Activated CD4-positive, alpha-beta memory T cell treated with anti-CD3 and anti-CD28 coated beads, Interleukin-2, amount 10 ng/mL, durations not matched to agents 7 days and 5 days (primary cell): ENCODE measurements at places on chromosomes 1 and 21.

DNA sequence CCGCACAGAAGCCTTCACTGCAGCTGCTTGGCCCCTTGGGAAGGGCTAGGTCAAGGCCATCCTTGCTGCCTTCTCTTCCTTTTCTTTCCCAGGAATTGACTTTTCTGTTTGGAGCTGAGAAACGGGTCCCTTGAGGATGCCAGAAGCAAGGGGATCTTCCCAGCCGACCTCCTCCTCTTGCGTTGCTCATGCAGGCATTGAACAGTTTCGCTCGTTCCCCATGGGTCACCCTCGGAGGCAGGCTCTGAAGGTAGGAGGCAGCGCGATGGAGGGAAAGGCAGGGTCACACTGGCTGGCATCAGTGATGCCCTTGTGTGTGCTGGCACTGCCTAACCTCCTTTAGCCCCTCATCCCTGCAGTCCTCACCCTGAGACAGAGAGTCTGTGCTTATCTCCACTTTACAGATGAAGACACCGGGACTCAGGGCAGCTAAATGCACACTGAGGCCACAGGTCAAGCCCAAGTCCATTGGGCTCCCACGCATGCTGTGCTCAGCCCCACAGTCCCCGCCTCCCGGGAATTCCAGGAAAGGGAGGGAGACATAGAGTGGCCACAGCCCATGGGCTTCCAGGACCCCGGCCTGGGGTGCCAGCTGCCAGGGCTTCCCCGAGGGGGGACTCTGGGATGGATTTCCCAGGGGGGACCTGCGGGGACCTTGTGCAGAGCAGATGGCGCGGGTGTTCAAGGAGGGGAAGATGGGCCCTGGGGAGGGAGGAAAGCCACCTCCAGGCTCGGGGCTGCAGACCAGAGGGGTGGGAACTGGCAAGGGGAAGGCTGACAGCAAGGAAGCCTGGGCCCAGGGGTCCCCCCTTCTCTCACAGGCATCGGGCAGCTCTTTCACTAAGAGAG is 90.2 kb downstream of the SPSB1 start:
- DNase-seq: no peak

GRCh38 chr1:200290010-200290685 is 119.7 kb downstream of the ZNF281 start:
- DNase-seq: no peak

GRCh38 chr1:108897865-108898720 is 21.3 kb downstream of the GPSM2 start:
- peak; percentile 23 for DNase-seq

- peak; percentile 80 for DNase-seq
Measured at GRCh38 chr21:45820171-45821091, 161.1 kb upstream of the COL6A1 start.

- DNase-seq: no peak
Measured at GRCh38 chr1:180311011-180311730, 81.1 kb downstream of the LHX4 start.

DNA sequence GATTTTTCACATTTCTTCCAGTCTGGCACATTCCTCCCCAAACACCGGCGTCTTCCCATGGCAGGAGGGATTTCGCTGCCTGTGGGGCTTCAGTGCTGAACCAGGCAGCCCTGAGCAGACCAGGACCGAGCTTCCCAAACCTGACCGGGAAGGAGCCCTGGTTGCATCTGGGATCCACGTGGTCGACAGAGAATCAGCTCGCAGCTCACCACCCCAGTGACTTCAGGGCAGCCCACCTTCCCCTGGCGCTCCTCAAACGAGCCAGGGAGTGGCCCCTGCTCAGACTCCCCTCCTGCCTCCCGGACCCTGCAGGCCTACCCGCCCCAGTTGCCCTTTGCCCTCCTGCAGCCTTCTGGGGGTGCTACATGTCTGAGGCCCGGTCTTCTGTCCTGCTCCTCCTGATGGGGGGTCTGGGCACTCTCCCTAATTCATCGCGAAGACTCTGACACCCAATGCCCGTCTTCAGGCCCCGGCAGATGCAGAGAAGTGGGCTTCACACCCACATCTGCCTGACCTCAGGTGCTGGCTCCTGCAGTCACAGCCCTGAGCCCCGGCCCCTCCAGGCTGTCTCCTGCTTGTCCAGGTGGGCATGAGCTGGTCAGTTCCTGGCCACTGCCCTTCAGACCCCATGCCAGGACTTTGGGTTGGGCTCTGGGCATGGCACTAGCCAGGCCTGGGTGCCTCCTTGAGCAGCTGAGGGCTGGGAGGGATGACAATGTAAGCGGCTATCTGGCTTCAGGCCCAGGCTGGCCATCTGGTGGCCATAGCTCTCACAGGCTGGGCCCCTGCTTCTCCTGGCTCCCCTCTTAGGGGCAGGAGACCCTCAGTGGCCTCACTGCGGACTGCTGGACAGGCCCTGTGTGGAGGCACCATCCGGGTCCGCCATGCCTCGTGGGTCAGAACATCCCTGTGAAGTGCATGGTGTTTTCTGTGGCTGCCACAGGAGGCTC is 26.1 kb upstream of the PRSS38 start:
- no peak for DNase-seq

- no peak for DNase-seq
Measured at GRCh38 chr1:231625975-231626534, 535 bp upstream of the DISC1 start.

DNA sequence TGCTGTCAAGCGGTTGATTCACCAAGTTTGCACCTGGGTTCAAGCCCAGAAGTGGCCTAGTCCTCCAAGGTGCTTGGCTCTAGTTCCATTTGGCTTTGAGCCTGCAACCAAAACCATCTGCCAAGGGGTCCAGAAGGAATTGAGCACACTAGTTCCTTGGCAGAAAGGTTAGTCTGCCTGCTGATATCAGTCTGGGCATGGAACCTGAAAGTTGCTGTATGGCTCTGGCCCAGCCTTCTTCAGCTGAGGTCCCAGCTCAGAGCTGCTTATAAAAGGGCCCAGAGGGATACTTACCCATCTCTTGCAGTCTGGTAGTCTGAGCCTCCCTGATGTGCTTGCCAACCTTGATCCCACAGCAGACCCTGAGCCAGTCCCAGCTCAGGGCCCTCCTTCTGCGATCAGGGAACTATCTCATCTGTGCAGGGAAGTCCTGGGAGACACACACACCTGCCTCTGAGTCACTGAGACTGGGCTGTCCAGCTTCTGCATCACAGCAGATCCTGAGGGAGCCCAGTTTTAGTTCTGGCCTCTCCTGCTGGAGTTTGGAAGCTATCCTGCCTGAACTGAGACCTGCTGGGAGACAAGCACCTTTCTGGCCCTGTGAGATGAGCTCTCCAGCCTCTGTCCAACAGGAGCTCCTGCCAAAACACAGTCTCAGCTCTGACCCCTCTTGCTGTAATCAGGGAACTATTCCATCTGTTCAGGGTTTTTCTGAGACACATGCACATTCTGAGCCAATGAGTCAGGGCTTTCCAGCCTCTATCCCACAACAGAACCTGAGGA is 75.8 kb downstream of the CTH start:
- no peak for DNase-seq

DNA sequence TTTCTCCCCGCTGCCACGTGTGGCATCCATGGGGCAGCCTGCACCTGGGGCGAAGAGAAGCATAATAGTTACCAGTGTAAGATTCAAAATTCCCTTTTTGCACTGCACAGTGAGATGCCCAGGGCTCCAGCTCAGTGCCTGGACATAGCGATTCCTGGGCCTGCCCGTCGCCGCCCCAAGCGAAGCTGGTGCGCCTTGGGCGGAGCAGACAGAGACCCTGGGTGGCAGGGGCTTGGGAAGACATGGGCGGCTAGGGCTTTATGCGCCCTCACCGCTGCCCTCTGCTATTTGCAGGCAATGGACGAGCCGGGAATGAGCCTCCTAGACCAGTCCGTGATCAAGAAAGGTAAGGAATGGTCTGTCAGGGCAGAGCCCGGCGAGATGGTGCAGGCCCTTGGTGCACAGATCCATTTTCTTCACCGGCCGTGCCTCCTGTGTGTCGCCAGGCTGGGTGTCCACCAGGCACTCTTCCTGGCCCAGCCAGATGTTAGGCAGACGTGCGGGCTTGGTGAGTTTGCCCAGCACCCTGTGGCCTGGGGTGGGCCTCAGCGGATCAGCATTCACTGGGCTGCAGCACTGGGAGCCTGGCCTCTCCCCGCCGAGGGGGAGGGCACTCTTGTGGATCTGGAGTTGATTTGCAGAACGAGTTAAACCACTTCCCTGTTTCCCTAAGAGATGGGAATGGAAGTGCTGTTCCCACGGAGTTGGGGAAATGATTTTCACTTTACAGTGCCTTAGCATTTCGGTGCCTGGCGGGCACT is 1.7 kb downstream of the TFAP2E start:
- no peak for DNase-seq

DNA sequence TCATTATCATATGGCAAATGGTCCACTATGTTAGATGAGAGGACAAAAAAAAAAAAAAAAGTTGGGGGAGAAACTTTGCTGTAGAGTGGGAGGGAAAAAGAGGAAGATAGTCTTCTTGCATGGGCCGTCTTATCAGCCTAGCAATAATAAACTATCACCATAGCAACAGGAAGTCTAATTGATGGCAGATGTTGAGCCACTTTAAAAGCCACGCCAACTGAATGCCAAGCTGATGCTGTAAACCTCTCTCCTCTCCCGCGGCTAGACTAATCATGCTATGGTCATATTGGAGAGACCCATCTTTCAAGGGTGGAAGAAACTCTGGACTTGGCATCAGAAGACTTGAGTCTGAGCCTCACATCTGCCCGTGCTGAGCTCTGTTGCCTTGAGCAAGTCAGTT is 122.2 kb upstream of the HOOK1 start:
- DNase-seq: no peak

- peak; percentile 24 for DNase-seq
Measured at GRCh38 chr1:205199090-205199930, 12.2 kb downstream of the DSTYK start.

DNA sequence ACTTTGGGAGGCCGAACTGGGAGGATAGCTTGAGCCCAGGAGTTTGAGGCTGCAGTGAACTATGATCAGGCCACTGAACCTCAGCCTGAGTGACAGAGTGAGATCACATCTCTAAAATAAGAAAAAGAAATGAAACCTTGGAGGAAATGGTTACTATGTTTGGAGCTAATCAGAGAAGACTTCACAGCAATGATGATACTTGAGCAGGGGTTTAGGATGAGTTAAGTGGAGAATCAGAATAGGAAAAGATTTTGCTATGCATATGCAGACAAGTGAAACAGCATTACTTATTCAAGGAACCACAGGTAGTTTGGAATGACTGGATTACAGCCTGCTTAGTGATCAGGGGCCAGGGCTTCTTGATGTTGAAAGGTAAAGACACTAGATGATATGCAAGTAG is 1.3 kb upstream of the CD5L start:
- no peak for DNase-seq

- DNase-seq: no peak
Measured at GRCh38 chr1:225885336-225885735, 3.2 kb upstream of the TMEM63A start.

GRCh38 chr1:56837244-56837939 is 17.2 kb upstream of the C8A start:
- no peak for DNase-seq

- DNase-seq: peak; percentile 53
Measured at GRCh38 chr1:239951511-239952140, 140.1 kb upstream of the FMN2 start.

- no peak for DNase-seq
Measured at GRCh38 chr1:30899577-30900389, 8.8 kb downstream of the SDC3 start.

- DNase-seq: no peak
Measured at GRCh38 chr1:89125240-89125912, 538 bp downstream of the GBP2 start.

DNA sequence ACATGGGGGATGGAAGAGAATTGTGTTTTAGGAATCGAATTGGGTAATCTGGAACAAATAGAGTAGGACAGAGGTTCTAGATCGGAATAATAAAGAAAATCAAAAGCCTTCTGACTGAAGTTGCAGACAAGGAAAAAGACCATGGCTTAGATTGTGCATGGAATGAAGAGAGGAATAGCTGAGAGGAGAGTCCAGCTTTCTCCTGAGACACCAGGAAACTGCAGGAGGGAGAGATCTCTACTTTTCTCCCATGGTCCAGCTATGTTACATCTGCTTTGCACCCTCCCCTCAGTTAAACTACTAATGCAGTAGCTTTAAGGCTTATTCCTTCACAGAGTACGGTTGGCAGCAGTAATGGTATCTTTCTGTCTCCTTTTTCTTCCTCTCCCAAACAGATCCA is 13.4 kb downstream of the SLAMF7 start:
- DNase-seq: no peak

DNA sequence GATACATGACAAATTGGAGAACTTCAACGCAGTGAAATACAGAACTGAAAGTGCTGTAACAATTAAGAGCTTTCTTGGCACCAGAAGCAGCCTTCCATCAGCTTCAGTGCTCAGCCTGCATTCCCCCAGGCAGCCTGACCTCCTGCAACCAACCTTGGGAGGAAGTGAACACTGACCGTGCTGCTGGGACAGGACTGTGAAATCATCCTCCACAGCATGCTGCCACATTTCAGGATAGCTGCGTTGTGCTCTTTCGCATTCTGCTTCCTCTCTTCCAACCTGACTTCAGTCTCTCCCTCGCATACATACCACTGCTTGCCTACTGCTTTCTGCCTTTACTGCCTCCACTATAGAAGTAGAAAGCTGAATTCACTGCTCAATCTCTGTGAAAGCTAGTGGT is 388.6 kb downstream of the RWDD3 start:
- no peak for DNase-seq

DNA sequence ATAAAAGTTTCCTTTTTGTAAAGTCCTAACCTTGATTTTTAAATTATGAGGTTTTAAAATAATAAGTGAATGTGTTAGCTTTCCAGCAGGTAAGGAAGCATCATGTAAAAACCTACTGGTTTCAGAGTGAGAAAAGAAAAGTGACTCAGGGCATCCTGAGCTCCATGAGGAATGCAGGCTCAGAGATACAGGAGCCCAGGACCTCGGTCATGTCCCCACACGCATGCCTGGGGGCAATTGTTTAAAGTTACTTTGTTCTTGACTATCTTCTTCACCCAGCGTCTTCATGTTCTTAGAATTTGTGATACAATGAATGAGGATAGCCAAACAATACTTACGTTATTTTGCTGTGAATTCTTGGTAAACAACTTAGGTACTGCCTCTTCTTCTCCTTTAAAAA is 117.4 kb upstream of the PLPPR5 start:
- no peak for DNase-seq

DNA sequence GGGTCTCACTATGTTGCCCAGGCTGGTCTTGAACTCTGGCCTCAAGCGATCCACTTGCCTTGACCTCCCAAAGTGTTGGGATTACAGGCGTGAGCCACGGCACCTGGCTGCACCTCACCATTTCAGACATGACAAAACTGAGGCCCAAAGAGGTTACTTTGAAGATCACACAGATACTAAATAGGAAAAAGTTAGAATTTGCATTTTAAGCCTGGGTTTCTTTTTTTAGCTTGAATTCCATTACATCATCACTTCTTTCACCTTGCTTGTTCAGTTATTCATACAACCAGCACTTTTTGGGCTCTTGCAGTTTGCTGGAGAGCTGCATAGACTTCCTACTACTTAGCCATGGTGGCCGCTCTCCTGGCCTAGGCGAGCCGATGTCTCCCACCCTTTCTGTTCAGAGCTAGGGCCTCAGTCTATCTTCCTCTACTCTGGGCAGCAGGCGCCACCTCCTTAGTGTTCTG is 16.3 kb upstream of the CD2 start:
- peak; percentile 43 for DNase-seq
